ENCODE measurements at places on chromosomes 6 and 20.

DNA sequence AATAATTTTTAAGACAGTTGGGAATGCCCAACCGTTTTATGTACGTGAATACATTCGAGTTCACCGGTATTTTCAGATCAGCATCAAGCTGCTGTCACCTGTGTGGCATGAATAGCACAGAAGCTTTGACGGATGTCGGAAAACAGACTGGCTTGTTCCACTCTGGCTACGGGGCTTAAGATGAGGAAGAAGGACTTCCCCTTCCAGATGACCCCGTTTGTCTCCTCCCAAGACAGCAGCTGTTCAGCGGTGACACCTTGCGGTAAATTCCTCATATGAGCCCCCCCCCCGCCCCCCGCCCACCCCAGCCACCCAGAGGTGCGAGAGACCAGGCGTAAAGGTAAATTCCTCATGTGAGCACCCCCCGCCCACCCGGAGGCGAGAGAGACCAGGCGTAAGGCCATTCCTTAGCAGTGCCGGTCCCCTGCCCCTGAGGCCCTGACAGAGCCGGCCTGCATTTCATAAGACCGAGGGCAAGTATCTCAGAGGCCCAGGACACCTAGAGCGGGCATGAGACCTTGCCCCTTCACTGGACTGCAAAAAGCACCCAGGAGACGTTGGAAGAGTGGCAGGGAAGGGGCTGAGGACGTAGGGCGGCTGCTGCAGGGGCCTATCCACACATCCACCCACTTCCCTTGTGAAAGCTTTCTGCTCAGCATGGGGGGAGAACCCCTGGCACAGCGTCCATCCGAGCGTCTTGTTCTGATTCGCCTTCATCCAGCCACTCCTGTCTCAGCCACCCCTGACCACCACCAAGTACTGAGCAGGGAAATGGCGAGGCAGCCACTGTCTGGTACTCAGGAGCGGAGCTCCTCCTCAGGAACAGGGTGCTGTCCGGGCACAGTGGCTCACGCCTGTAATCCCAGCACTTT lies 7.3 kb upstream of the PCMTD2 start:
- no peak for DNase-seq

DNA sequence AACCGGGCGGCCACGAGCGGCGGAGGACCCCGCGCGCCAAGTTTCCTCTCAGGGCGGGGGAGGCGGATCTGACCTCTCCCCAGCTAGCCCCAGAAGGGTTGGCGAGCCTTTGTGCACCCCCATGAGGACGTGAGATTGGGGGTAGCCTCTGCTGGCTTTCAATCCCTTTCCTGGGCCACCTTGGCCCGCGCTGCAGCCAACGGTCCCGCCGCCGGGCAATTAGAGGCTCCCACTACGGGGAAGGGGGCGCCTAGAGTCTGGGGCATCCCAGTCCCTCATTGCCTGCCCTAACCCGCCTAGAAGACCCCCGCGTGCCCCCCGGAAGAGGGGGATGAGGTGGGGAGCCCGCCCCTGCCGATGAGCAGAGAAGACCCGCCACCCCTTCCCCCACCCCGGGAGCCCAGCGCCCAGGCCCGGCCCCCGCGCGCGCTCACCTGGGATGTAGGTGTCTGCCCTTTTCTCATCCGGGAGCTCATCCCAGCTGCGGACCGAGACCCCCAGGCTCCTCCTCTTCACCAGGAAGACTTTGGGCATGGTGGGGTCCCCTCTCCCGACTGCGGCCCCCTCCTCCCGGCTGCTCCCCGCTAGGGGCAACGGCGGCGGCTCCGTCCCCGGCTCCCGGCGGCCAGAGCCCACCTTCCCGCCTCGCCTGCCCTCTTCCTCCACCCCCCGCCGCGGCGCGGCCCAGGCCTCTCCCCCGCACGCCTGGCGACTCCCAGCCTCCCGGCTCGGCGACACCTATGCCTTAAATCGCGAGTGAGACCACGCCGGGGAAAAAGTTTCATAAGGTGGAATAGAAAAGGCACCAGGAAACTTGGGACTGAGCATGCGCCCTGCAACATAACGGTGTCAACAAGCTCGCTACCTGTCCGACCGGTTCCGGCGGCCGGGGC lies at the start of gene OVOL2:
Gene OVOL2 (minus strand): TSS at position 816 of the 893 bp plus-strand sequence. CDS start 282 bp downstream, at position 534.
- DNase-seq: peak; percentile 96

DNA sequence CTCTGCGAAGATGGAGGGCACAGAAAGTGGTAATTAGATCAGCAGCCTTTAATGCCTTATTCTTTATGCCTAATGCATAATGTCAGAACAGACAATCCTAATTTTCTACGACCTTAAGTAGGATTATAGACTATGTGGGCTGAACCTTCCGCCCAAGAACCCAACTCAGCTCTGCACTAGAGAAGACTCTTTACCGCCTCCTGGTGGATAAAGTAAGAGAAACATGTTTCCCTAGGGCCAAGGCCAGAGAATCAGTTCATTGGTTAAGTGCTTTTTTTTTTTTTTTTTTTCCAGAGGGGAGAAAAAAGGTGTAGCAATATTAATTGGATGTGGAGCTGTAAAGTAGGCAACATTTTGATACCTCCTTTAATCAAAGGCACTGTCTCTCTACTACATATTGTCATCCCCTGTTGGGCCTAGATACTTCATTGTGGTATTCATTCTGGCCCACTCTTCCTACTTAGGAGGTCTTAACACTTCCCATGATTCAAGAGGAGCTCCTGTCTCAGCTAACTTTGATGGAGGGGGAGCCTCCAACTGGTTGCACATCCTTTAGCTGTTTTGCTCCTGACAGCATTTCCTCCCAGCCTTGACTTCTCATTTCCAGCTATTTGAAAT lies 124.9 kb upstream of the NRN1 start:
- DNase-seq: peak; percentile 60

- DNase-seq: no peak
Measured at GRCh38 chr20:51153867-51154707, 131.2 kb upstream of the KCNG1 start.

DNA sequence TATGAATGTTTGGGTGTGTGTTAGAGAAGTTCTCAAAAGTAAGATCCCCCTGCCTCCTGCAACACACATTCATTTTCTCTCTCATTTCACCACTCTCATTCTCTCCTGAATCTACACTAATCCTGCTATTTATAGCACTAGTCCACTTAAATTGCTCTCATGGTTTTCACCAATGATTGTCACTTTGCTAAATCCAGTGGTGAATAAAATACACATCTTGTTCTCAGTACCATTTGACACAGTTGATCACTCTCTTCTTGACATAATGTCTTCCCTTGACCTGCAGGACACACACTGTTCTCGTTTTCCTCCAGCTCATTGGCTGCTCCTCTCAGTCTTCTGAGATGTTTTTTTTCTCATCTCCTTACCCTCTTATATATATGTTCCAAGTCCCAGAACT lies 32.1 kb downstream of the TENT5A start:
- no peak for DNase-seq

DNA sequence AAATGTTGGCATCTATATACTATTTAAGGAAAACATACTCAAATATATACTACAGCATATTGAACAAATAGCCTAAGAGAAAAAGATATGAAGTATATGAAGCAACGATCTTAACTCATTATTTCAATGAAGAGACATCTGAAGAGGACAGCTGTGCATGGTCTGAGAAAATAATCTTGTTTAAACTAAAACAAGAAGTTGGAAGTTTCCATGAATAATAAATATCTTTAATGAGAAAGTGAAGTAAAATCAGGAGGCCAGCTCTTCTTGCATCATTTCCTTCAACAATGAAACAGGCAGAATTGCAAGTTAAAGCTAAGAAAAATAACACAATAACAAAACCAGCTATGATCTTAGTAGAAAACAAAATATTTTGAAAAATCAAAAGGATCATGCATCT lies 1265.4 kb upstream of the MAP3K7 start:
- DNase-seq: no peak

DNA sequence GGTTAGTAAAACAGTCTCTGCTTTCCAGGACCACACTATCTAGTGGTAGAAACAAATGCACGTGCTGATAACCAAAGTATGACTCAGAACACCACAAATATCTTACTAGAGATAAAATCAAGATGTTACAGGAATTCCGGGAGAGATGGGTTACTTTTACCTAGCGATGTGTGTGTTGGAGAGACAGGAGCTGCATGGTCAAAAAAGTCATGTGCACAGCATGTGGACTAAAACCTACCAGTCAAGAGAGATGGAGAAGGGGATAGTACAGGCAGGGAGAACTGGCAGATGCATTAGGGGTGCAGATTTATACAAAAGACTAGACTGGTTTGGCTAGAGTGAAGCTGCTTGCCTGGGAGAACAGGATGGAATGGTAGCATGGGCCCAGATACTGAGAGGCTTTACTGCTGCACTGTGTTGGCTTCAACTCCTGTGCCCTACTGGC lies 75.3 kb upstream of the MRAP2 start:
- DNase-seq: no peak

DNA sequence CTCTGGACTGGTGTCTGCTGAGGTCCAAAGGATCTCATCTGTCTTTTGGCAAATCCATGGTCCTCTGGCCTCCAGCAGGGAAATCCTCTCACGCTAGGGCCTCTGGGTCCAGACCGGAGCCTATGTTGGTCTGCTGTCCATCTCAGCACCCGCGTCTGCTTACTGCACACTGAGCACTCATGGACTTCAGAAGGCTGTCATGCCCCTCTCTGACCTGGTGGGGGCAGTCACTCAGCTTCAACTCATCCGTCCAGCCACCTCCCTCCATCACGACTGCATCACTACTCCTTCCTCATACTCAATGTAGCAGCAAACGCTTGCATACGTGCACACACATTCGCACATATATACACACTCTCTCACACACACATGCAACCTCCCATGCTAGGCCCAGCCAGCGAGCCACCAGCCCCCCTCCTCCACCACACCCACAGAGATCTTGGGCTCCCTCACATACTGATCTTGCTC lies 33.3 kb downstream of the GABRR2 start:
- DNase-seq: peak; percentile 53

GRCh38 chr6:35320031-35320410 lies 22.3 kb upstream of the PPARD start:
- DNase-seq: no peak

GRCh38 chr6:159931112-159931511 lies 37.8 kb upstream of the IGF2R start:
- no peak for DNase-seq

DNA sequence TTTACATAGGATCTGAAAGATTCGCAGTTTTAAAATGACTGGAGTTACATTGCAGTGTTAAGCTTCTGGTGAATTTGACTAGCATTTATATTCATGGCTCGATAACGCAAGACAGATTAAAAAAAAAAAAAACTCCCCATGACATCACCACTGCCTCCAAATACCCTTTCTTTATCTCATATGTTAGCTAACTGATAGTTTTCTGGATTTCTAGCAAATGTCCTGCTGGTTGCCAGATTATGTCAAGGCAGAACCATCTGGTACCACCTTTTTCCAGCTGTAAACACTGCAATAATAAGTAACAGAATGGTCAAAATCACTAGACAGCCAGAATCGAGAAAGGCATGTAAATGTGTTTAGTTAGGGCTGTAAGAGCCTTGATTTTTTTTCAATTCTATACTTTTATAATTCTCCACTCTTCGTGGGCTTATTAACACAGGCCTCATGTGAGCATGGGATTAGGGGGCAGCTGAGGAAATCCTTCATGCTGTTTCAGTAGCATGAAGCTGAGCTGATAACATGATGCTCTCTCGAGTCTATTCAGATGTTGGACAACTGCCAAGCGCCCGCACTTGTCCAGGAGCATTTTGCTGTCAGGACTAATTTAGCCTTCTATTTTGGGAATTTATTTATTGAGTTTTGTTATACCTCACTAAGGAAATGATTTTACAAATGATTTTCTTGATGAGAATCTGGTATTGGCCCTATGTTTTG lies 166.0 kb upstream of the SCGN start:
- DNase-seq: peak; percentile 24

- DNase-seq: no peak
Measured at GRCh38 chr6:20286968-20287565, 74.8 kb upstream of the MBOAT1 start.

- DNase-seq: no peak
Measured at GRCh38 chr20:53128004-53128403, 155.8 kb downstream of the TSHZ2 start.
